Placental epithelial cell (primary cell): ENCODE measurements at places on chromosomes 6 and 20. TPM values are rescaled to one million over a fixed set of nuclear protein-coding genes. Genes with fewer than 3 reads are reported as not detected.

PHACTR1 gene
- not detected in 2 replicates for total RNA-seq

RNF182 gene
- total RNA-seq = not detected in 2 replicates

SNRPB2 gene
- total RNA-seq = 36.5 and 49.5 TPM in 2 replicates

KCNG1 gene
- 24.3 and 50.6 TPM in 2 replicates for total RNA-seq

HRH3 gene
- not detected in 2 replicates for total RNA-seq

FILIP1 gene
- total RNA-seq = under 0.01 TPM in 2 replicates

TIAM2 gene
- 14.1 and 19.0 TPM in 2 replicates for total RNA-seq

MLN gene
- total RNA-seq = not detected in 2 replicates

PLEKHG1 gene
- 1.5 and 3.1 TPM in 2 replicates for total RNA-seq

SS18L1 gene
- 11.8 and 16.5 TPM in 2 replicates for total RNA-seq

BPI gene
- not detected in 2 replicates for total RNA-seq

KCNK17 gene
- total RNA-seq = not detected in 2 replicates

HS3ST5 gene
- not detected in 2 replicates for total RNA-seq

TMEM170B gene
- total RNA-seq = under 0.01 and 0.22 TPM in 2 replicates

FOXS1 gene
- not detected in 2 replicates for total RNA-seq

TSHZ2 gene
- total RNA-seq = not detected in 2 replicates

KHDC1 gene
- total RNA-seq = 4.3 and 5.5 TPM in 2 replicates

TMEM217 gene
- total RNA-seq = 2.4 and 3.5 TPM in 2 replicates

PHIP gene
- total RNA-seq = 21.0 and 26.7 TPM in 2 replicates

TMEM244 gene
- not detected in 2 replicates for total RNA-seq

BTN2A1 gene
- total RNA-seq = 11.5 and 16.1 TPM in 2 replicates

RHAG gene
- not detected in 2 replicates for total RNA-seq

RIPOR3 gene
- 0.22 and 0.39 TPM in 2 replicates for total RNA-seq

BEND6 gene
- 12.6 and 20.6 TPM in 2 replicates for total RNA-seq

GJA10 gene
- total RNA-seq = not detected in 2 replicates

CTAGE9 gene
- 0.11 TPM in 1 of 2 replicates, not detected in the other for total RNA-seq

SYNDIG1 gene
- not detected in 2 replicates for total RNA-seq

RIPOR2 gene
- total RNA-seq = 22.8 and 30.5 TPM in 2 replicates

KCNQ2 gene
- total RNA-seq = not detected in 2 replicates

MEI4 gene
- 0.22 TPM in 1 of 2 replicates, not detected in the other for total RNA-seq

OR10C1 gene
- total RNA-seq = not detected in 2 replicates

KHDRBS2 gene
- total RNA-seq = not detected in 2 replicates

HLA-DRB1 gene
- total RNA-seq = 0.22 and 1.2 TPM in 2 replicates

PLCB4 gene
- total RNA-seq = under 0.01 and 0.87 TPM in 2 replicates

ANKRD66 gene
- total RNA-seq = not detected in 2 replicates

COL12A1 gene
- total RNA-seq = 301 and 1,002 TPM in 2 replicates

RNF144B gene
- total RNA-seq = 2.7 and 26.9 TPM in 2 replicates

LY6G5B gene
- total RNA-seq = 4.9 and 5.9 TPM in 2 replicates

ELOVL2 gene
- total RNA-seq = not detected in 2 replicates

APCDD1L gene
- total RNA-seq = 0.79 and 1.5 TPM in 2 replicates

CTCFL gene
- total RNA-seq = under 0.01 TPM in 1 of 2 replicates, not detected in the other

SSTR4 gene
- 0.43 and 3.5 TPM in 2 replicates for total RNA-seq

R3HDML gene
- not detected in 2 replicates for total RNA-seq

ATAT1 gene
- total RNA-seq = 6.7 and 11.8 TPM in 2 replicates

CCR6 gene
- not detected in 2 replicates for total RNA-seq
